GM12878 (cell line): ENCODE measurements at places on chromosomes 6 and 20.

DNA sequence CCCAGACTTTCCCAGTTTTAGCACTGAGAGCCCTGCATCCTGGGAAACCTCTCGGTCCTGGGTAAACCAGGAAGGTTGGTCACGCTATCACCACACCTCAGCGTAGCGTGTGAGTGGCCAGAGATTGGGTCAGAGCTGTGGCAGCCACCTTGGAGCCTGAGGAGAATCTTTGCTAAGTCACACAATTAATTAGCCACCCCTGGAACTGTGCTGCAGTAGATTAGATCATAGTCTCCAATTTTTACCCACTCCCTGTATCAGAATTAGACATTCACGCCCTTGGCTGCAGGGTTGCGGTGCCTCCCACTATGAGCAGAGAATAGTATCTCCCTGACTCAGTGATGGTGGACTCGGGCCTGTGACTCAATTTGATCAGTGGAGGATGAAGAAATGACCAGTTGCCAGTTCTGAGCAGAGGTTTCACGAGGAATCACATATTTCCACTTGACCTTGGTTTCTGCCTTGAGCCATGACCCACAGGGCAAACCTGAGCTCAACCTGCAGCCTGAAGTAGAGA is 6.0 kb upstream of the PTGIS start:
- no peaks in the 10 kb centered on the region for H3K36me3 ChIP-seq
- peaks cover 4% of the 10 kb centered on the region for H3K4me1 ChIP-seq
- H3K27ac ChIP-seq, result no peak overlapping the region

DNA sequence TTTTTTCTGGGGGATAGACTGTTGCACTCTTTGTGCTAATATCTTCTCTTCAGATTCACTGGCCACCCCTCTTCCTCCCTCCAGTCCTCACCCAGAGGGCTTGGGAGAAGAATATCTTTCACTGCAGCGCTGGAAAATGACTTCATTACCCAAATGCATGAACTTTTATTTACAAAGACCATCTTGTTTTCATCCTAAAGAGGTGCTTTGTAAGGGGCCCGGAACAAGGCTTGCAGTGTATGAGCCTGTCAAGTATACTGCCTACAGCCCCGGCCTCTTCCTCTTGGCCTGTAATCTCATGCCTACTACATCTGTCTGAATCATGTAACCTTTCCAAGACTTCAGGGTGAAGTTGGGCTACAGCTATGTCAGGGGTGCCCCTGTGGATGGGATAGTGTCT is 554 bp upstream of the LAMA4 start:
- H3K36me3 ChIP-seq, result no peaks in the 10 kb centered on the region
- H3K4me3 ChIP-seq, result no peak overlapping the region
- H3K4me1 ChIP-seq, result no peaks in the 10 kb centered on the region
- peaks cover 13% of the 10 kb centered on the region; the same call in 1 of the 2 replicates for H3K27me3 ChIP-seq
- H3K27ac ChIP-seq, result no peak overlapping the region

DNA sequence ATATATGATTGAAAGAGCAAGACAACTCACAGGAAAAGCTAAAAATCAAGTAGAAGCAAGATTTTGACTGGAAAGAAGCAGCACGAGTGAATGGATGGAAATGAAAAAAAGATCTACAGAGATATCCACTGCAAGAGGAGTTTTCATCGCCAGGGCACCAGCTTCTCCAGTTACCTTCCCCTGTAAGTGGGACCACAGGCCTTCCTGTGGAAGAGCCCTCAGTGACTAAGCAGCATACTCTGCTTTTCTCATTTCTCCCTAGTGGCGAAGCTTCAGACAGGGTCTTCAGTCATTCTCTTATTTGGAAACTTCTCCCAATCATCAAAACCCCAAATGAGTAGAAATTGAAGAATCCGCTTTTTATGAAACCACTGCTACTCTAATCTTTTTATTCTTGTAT is 40.5 kb downstream of the ADGRB3 start:
- no peaks in the 10 kb centered on the region for H3K4me1 ChIP-seq
- no peaks in the 10 kb centered on the region for H3K36me3 ChIP-seq
- no peaks in the 10 kb centered on the region for H3K27me3 ChIP-seq

DNA sequence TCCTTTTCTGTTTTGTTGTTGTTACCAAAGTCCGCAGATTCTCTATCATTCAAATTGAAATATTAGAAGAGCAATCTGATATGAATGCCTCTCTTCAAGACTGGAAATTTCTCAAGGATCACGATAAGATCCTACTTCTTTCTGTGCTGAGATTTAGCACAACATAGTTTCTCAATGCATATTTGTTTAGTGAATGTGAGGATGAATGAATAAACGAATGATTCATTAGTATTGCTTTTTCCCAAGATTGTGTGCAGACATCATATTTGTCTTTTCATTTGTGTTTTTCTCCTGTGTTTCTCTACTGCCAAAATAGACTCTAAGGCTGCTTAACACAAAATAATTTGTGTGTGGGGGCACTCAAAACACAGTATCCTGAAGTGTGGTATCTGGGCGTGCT is 862.7 kb upstream of the MAP3K7 start:
- H3K4me1 ChIP-seq, result no peaks in the 10 kb centered on the region; the same call in 1 of the 2 replicates
- no peaks in the 10 kb centered on the region for H3K27me3 ChIP-seq
- no peak overlapping the region for H3K4me3 ChIP-seq
- no peak overlapping the region for H3K27ac ChIP-seq
- DNase-seq, result no peak

DNA sequence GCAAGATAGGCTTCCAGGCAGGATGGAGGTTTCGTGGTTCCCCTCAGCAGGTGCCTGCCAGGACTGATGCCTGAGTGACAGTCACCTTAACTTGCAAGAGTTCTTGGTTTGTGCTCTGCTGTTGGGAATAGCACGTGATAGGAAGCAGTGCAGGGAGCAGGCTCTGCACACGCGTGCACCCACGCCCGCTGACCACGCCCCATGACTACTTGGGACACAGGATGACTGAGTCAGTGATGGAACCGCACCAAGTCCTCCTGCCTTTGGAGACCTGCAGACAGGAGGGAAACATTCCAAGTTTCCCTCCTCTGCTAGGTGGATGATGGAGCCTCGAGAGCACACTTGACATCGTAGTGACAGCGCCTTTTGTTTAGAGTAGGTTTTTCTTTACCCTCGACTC is 164.2 kb downstream of the DTNBP1 start:
- no peaks in the 10 kb centered on the region for H3K27me3 ChIP-seq
- no peak overlapping the region for H3K27ac ChIP-seq
- peaks cover 26% of the 10 kb centered on the region for H3K36me3 ChIP-seq
- no peaks in the 10 kb centered on the region for H3K4me1 ChIP-seq

GRCh38 chr20:25320035-25320800 is 70.4 kb downstream of the ABHD12 start:
- H3K4me1 ChIP-seq, result peaks cover 40% of the 10 kb centered on the region
- H3K36me3 ChIP-seq, result peaks cover 16% of the 10 kb centered on the region

DNA sequence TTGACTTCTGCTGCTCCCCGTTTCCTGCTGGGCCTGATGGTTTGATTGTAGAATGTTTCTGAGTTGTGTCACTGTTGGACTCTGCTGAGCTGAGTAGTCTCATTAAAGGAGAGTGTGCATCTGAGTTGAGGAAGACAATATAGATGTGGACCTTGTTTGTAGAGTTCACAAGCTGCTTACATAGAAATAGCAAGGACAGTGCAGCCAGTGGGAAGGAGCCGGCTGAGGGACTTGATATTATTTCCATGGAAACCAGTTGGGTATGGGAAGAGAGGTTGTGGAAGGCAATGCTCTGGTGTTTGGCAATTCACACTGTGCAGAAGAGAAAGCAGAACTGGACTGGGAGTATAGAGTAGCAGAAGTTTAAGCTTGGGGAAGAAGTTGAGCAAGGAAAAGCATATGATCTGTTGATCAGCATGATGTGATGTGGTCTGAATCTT is 14.8 kb downstream of the IGF2R start:
- H3K36me3 ChIP-seq, result no peaks in the 10 kb centered on the region
- DNase-seq, result no peak
- H3K27ac ChIP-seq, result peak overlapping the region; percentile 91
- H3K27me3 ChIP-seq, result no peaks in the 10 kb centered on the region
- peak overlapping the region; percentile 22 for H3K4me3 ChIP-seq
- H3K4me1 ChIP-seq, result peaks cover 37% of the 10 kb centered on the region

DNA sequence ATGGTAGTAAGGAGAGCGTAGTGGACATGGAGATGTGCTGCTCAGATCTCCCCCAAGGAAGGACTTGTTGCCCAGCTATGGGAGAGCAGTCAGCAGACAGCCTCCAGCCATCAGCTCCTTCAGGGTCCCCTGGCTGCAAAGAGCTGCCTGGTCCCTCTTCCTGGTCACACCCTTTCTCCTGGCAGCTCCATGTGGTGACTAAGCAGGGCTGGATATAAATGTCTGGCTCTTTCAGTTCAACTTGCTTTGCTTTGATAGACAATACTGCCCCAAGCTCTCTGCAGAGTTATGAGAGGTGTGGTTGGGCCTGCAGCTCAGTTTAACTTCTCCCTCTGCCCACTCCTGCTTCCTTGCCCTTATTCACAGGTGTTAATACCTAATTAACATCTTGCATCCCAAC is 64.1 kb upstream of the DDR1 start:
- no peaks in the 10 kb centered on the region for H3K36me3 ChIP-seq
- H3K4me3 ChIP-seq, result no peak overlapping the region
- H3K27ac ChIP-seq, result no peak overlapping the region
- DNase-seq, result no peak

- DNase-seq, result no peak
- H3K4me1 ChIP-seq, result no peaks in the 10 kb centered on the region
- H3K4me3 ChIP-seq, result no peak overlapping the region
- H3K27ac ChIP-seq, result no peak overlapping the region
- H3K36me3 ChIP-seq, result no peaks in the 10 kb centered on the region
- no peaks in the 10 kb centered on the region for H3K27me3 ChIP-seq
Observed at GRCh38 chr20:23272176-23273029, 78.2 kb upstream of the NXT1 start.

DNA sequence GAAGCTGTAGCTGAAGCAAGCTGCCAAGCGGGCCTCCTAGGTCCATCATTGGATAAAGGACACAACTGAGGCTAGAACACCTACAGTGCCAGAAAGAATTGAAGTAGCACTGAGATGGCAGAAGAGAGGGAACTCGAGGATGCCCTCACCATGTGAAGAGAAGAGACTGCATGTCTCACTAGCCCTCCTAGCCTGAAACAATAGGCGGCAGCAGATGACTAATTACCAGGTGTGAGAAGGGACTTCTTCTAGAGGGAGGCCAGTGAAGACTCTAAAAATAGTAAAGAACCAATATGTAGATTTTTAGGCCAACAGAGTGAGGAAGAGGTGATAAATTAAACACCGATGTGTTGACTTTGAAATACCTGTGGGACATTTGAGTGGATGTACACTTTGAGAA is 50.3 kb downstream of the LGSN start:
- H3K4me3 ChIP-seq, result no peak overlapping the region
- no peak overlapping the region for H3K27ac ChIP-seq
- DNase-seq, result no peak
- no peaks in the 10 kb centered on the region for H3K36me3 ChIP-seq
- no peaks in the 10 kb centered on the region; the same call in 1 of the 2 replicates for H3K4me1 ChIP-seq
- H3K27me3 ChIP-seq, result no peaks in the 10 kb centered on the region

- H3K4me3 ChIP-seq, result no peak overlapping the region
- DNase-seq, result no peak
- H3K27ac ChIP-seq, result no peak overlapping the region
Observed at GRCh38 chr20:53291548-53291947, 302.1 kb downstream of the ZNF217 start.
